Immature natural killer cell (primary cell): ENCODE measurements at places on chromosomes 12 and 14.

DNA sequence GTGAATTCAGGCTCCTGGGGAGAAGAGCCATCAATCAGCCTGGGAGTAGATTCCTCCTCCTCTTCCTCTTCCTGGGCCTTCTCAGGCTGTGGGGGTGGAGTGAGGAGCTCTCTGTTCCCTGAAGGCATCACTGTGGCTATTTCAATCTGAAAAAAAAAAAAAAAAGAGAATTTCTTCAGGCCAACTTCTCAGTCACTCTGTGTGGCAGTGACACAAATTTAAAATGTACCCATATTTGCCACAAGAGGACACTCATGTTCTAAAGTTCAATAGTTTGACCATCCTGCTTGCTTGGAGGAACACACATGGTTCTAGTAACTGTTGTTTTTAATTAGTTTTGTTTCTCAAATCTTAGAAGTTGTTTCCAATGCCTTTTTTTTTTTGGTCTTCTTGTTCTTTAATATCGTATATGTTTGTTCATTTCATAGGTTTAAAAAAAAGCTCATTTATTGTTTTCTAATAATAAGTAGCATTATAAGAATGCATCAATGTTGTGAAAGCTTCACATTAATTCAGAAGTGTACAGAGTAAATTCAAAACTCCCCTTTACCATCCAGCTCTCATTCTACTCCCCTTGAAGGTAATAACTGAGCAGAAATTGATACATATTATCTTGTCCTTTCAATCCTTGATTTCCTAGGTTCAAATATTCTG is 23.3 kb upstream of the CCER1 start:
- no peak overlapping the region for H3K4me3 ChIP-seq
- no peaks in the 10 kb centered on the region for H3K27me3 ChIP-seq
- no peaks in the 10 kb centered on the region for H3K36me3 ChIP-seq

GRCh38 chr12:90085494-90086274 is 377.0 kb upstream of the ATP2B1 start:
- no peak overlapping the region for H3K4me3 ChIP-seq
- H3K27ac ChIP-seq, result no peak overlapping the region
- DNase-seq, result no peak
- H3K27me3 ChIP-seq, result no peaks in the 10 kb centered on the region
- H3K4me1 ChIP-seq, result no peaks in the 10 kb centered on the region

GRCh38 chr14:39025810-39026627 is 77.0 kb downstream of the SEC23A start:
- no peak overlapping the region for H3K4me3 ChIP-seq
- H3K27ac ChIP-seq, result peak overlapping the region; percentile 16
- DNase-seq, result no peak

DNA sequence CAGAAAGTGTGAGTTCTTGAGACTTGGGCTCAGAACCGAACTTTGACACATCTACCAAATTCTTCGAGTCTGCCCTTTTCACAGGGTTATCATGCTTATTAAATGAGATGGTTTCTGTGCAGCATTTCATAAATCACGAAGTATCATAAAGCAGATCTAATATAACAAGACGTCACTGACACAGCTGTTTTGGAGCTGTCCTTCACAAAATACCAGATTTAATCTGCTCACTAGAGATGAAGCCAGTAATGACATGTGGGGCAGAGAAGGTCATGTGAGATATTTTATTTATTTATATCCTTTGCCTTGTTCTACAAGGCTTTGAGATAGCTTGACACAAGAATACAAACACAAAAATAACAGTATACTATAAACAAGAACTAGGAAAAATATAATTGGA is 127.0 kb downstream of the RPAP3 start:
- H3K4me1 ChIP-seq, result no peaks in the 10 kb centered on the region
- H3K4me3 ChIP-seq, result no peak overlapping the region
- no peak for DNase-seq
- no peaks in the 10 kb centered on the region for H3K36me3 ChIP-seq
- H3K27me3 ChIP-seq, result peaks cover 10% of the 10 kb centered on the region

DNA sequence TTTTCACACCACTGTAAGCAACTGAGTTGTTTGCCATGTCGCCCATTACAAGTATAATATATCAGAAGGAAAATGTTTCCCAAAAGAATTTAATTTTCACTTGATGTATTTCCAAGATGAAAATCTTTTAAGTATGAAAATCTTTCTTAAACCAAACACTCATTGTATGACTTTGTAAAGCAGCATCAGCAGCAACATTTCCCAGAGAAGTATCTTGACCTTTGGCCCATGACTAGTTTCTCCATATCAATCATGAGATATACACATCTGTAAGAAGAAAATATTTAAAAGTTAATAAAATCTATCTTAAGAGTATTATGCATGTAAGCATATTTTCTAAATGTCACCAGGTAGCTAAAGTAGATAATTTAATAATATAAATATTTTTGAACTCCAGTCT is 52.8 kb downstream of the ATP2B1 start:
- peaks cover 50% of the 10 kb centered on the region for H3K4me1 ChIP-seq
- peaks cover 21% of the 10 kb centered on the region for H3K36me3 ChIP-seq
- H3K27me3 ChIP-seq, result peaks cover 4% of the 10 kb centered on the region
- DNase-seq, result no peak

DNA sequence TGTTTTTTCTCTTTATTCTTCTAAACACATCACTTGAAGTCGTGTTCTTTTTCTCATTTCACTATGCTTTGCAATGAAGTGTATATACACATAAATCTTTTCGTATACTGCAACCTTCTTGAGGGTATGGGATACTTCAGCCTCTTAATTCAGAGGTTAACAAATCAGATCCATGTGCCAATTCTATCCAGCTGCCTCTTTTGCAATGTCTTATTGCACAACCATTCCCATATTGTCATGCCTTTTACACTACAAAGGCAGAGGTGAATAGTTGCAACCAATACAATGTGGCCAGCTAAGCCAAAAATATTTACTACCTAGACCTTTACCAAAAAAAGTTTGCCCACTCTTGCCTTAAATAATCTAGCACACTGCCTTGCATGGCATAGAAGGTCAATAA is 224.5 kb upstream of the FOXG1 start:
- H3K27ac ChIP-seq, result no peak overlapping the region
- no peaks in the 10 kb centered on the region for H3K27me3 ChIP-seq
- H3K4me1 ChIP-seq, result no peaks in the 10 kb centered on the region
- no peaks in the 10 kb centered on the region for H3K36me3 ChIP-seq
- H3K4me3 ChIP-seq, result no peak overlapping the region
- DNase-seq, result no peak

DNA sequence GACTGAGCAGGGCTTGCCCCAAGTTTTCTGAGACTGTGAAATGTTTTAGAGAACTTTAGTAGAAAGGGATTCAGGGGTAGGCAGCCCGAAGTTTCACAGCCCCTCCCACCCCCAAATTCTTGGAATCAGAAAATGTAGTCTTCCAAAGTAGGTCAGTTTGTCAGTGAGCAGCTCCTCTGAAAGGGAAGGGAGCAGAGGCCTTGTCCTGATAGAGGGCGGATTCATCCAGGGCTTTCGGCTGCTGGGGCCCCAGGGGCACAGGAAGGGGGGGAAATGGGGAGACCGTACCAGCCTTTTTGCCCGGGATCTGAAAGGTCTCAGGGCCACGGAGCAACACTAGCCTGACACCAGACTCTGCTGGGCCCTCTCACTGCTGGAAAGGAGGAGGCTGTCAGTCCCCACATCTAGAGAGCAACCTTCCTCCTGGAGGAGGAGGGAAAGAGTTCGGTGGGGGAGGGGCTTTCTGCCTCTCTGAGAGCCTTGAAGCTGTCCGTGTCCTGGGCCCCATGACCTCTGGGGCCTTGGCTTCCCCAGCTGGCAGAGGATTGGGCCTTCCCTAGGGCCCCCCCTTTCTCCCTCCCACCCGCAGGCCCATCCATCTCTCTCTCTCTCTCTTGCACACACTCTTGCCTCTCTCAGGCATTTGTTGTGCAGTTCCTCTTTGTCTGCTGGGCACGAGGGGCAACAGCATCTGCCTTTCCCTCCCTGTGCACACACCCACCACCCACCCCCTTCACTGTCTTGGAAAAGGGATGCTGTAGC is at the start of gene IKZF4:
IKZF4 (plus strand) TSS at position 621 of the 762 bp plus-strand sequence. CDS start 451 bp downstream, outside the sequence.
- no peak within 1 kb of the TSS for H3K27ac ChIP-seq
- H3K27me3 ChIP-seq, result no peaks in the 10 kb centered on the region
- H3K4me1 ChIP-seq, result peaks cover 15% of the 10 kb centered on the region
- H3K4me3 ChIP-seq, result peak within 1 kb of the TSS; percentile 5
- DNase-seq, result no peak

GRCh38 chr12:11839091-11839641 is 189.7 kb downstream of the ETV6 start:
- H3K27ac ChIP-seq, result no peak overlapping the region
- H3K4me3 ChIP-seq, result no peak overlapping the region
- no peak for DNase-seq
- H3K4me1 ChIP-seq, result peaks cover 4% of the 10 kb centered on the region
